GM20000 (cell line): ENCODE measurements at places on chromosomes 6 and 20.
A peak's percentile ranks its signal among the peaks of the same experiment; 100 is the strongest.

DNA sequence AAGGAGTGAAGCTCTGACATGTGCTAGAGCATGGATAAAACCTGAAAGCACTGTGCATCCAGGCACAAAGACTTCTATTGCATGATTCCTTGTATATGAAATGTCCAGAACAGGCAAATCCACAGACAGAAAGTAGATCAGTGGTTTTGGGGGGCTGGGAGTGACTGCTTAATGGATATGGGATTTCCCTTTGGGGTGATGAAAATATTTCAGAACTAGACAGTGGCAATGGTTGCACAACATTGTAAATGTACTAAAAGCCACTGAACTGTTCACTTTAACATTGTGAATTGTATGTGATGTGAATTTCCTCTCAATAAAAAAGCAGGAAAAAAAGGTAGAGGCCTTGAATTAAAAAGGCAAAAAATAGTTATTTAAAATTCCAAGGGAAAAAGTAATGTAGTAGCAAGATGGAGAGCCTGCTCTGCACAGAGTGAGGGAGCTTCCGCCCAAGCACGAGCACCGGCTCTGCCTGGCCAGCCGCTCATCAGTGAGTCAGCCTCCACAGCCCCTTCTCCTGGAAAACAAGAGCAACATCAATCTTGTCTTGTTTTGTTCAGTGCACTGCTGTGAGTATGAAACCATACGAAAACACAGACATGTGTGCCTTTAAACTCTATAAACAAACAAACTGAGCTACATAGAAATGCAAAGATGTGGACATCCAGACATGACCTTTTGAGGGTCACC, 74.6 kb upstream of the THBS2 start:
- no peak for DNase-seq

DNA sequence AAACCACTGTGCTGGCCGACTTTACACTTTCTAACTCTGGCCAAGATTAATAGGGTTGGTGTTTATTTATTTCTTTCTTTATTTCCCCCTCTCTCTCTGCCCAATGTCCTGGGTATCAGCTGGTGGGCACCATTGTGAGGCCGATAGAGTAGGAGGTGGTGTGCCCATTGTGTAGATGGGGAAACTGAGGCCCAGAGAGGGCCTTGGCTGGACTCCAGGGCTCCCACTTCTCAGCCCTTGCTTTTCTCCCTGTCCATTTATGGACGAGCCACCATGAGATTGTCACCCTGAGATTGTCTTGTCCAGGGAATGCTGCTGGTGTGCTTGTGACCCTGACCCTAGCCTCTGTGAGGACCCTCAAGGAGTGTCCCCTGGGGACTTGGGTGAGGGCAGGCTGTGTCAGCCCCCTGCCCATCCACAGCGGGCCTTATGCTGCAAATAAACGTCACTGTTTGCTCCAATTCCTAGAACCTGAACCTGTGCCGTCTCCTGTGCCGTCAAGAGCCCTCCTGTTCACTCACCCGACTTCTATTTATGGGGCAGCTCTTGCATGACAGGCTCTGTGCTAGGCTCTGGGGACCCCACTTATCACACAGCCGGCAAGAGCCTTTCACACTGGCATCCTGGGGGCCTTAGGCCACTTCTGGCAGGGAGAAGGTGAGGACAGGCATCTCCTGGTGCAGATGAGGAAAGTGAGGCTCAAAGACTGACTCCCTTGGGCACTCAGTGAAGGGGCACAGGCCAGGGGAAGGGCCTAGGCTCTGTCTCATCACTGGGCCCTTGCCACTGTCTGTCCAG, 24.8 kb downstream of the SUN5 start:
- no peak for DNase-seq

GRCh38 chr20:34449674-34450592, 66.3 kb upstream of the DYNLRB1 start:
- no peak for DNase-seq

GRCh38 chr20:57779401-57780003, 69.7 kb upstream of the PMEPA1 start:
- DNase-seq = no peak

DNA sequence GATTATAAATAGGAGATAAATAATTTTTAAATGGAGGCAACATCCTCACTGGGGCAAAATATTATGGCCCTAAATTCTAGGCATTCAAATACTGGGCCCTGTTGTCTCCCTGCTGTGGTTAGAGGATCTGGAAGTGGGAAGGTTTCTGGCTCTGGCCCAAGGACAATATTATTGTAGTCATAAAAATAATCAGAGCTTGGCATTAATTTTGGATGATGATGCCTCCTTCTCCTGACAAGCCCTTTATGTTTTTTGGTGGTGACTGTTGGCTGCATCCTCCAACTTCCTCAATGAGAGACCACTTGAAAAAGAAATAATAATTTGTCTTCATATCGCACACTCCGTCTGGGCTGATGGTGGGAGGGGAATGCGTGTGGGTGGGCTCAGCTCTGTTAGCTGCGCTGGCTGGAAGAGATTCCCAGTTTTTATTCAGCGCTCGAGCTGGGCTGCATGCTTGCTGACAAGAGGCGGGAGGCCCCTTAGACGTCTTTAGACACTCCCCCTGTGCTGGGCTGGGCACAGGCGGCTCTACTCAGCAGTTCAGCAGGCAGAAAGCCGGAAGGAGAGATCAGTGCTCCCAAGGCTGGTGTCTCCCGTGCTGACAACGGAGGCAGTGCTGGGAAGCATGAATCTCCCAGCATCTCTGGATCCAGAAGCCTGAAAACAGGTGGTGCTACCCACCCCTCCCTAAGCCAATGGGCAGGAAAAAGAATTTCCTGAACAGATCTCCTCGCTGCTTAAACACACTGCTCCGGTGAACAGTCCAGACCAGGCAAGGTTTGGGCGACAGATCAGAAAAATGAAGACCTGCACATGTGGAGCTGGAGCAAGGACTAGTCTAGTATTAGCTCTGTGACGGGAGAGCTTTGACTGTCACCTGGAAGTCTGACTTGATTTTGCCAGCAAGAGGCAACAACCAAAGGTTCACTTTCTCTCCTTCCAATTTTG, 97.7 kb downstream of the SYCP2 start:
- DNase-seq = peak; percentile 27

DNA sequence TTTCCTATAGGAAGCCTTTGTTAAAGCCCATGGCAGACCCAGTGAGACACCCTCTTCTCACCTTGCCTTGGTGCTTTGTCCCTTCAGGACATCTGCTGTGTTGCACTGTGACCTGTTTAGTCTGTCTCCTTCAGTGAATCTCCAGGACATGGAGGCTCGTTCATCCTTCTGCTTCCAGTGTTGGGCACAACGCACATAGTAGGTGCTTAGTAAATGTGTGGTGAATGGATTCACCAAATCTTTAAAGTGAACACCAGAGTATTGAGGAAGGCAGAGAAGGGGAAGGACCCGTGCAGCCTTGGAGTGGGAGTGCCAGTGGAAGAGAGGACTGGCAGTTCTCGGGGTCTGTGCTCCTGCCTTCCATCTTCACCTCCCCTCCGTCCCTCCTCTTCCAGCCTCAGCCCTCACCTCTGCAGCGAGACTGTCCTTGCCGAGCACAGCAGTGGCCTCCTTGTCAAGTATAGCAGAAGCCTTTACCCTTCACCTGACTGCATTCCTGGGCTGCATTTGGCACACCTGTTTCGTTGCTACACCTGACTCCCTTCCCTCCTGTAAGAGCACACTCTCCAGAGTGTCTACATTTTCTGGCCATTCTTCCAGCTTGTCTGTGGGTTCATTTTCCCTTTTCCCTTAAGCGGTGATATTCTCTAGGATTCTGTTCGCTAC, 49.2 kb downstream of the ARID1B start:
- DNase-seq = no peak

GRCh38 chr6:143884216-143884900, 20.1 kb downstream of the ZC2HC1B start:
- DNase-seq = no peak

GRCh38 chr6:134888316-134888715, 61.6 kb downstream of the ALDH8A1 start:
- DNase-seq = no peak

- no peak for DNase-seq
Observed at GRCh38 chr20:59823030-59823423, 110.4 kb downstream of the SYCP2 start.

- peak; percentile 10 for DNase-seq
Observed at GRCh38 chr6:148250975-148251685, 91.5 kb upstream of the SASH1 start.

DNA sequence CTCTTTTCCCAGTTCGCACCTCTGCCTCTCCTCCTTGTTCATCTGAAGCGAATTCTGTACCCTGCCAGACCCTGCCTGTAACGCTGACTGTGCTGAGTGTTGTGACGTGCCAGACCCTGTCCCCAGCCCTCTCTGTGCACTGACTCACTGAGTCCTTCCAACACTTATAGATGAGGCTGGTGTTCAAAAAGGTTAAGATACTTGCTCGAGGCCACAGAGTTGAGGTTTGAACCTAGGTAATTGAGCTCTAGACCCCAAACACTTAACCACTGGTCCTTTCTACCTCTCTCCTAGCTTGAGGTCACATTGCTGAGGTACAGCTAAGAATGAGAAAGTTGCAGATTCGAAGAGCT, 45.7 kb upstream of the NEDD9 start:
- peak; percentile 27 for DNase-seq

GRCh38 chr6:160788806-160789205, 86.8 kb downstream of the PLG start:
- no peak for DNase-seq

DNA sequence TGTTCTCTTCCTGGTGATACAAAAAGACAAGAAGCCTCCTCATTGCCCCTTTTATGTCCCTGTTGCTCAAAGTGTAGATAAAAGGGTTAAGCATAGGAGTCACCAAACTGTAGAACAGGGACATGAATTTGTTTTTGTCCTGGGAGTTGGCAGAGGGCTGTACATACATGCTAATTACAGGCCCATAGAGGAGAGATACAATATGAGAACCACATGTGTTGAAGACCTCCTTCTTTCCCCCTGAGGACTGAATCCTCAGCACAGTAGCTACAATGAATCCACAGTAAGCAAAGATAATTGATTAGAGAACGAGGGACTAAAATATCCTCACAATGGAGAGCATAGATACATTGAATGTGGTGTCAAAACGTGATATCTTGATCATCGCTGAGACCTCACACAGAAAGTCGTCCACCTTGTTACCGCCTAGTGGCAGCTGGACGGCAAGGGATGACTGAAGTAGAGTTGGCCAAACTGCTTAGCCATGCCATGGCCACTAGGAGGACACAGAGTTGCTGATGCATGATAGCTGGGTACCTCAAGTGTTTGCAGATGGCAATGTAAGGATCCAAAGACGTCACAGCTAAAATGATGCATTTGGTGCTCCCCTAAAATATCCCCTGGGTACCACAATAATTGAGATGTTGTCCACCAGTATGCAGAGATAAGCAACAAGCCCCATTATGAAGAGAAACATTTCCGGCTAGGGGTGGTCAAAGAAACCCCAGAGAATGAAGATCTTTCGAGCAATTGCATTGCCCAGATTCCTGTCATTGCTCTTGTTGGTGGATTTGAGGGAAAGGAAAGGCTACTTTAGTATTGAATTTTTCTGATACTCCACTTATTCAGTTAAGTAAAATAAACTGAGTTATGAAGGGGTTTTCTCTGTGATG, 15.0 kb downstream of the OR2B3 start:
- DNase-seq = peak; percentile 16

- DNase-seq = no peak
Observed at GRCh38 chr20:60142587-60142986, 184.4 kb downstream of the CDH26 start.

DNA sequence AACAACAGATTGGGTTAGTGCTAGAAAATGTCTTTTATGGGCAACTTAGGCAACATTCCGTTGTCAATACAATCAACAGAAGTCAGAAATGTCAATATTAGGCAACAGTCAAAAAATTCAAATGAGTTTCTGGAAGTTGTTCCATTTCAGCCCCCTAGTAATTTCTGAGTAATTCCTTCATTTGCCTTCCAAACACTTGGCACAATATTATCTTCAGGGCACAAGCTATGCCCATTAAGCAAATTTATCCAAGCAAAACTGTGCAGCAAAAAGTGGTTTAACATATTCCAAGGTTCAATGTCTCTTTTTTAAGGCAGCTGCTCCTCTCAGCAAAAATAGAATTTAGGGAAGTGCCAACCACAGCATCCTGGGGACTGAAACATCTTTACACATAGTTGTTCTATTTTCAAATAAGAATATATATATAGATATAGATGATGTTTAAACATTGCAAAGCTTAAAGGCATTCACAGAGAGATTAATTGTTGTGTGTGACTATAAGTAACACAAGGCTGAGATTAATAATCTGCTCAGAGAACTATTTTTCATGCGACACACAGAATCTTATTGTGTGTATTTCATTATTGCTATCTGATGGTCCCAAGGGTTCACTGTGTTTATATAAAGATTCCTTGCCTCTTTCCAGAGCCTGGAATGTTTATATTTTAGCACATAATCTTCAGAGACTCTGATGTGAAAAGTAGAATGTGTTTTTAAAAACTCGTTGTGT, 75.2 kb upstream of the ADTRP start:
- no peak for DNase-seq

- DNase-seq = peak; percentile 45
Observed at GRCh38 chr6:111872401-111873177, 663 bp downstream of the FYN start.

GRCh38 chr6:68638230-68638900, 3.3 kb downstream of the ADGRB3 start:
- peak; percentile 57 for DNase-seq

- no peak for DNase-seq
Observed at GRCh38 chr6:132866762-132867449, 52.5 kb downstream of the RPS12 start.

- DNase-seq = peak; percentile 99
Observed at GRCh38 chr20:63830841-63831588, at the start of gene ZBTB46. ZBTB46 (minus strand) TSS chr20:63831264; CDS start chr20:63790757, 40,507 bp downstream.

DNA sequence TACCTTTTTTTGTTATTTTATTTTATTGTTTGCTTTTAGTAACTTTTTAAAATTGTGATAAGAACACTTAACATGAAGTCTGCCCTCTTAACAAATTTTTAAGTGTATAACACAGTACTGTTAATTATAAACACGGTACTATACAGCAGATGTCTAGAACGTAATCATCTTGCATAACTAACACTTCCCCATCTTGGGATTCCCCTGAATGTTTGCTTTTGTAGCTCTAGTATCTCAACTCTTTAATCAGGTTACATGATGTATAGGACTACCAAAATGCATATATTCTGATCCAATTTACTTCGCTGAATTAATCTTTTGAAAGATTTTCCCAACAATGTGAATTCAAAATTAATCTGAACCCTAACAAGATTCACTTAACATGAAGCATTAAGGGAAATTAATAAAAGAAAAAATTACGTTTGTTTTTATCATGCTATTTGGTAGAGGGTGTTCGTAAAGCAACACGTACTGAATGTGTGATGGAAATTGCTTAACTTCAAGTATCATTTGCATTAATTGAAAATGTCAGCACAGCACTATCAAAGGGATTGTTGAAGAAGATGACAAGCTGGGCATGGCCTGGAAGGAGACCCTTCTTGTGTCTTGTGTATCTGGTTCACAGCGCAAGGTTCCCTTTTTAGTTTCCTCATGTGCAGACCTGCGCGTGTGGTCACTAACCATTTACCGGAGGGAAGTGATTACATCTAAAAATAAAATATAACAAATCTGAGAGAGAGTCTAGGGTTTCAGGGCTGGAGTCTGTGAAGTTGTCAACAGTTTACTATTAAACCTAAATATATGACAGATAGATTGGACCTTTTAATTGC, 15.2 kb downstream of the COL19A1 start:
- DNase-seq = peak; percentile 33
